ENCODE measurements at places on chromosomes 7 and 10.

DNA sequence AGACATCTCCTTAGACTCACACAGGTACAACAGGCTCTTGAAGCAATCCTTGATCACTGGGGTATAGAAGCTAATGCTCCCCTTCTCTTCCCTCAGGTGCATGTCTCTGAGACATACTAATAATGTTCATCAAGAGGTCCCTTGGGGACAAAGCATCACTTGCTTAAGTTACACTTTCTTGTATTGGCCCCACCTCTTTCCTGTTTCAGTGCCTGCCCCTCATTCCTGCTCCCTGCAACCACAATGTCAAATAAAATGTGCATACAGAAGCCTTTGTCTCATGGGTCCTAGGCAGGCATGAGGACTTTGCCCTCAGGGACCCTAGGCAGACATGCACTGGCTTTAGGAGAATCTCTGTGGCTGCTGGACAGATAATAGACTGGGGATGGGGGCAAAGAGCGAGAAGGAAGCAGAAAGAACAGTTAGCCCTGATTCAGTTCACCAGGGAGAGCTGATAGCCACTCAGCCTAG is 175.0 kb upstream of the NPY start:
- DNase-seq, result no peak

DNA sequence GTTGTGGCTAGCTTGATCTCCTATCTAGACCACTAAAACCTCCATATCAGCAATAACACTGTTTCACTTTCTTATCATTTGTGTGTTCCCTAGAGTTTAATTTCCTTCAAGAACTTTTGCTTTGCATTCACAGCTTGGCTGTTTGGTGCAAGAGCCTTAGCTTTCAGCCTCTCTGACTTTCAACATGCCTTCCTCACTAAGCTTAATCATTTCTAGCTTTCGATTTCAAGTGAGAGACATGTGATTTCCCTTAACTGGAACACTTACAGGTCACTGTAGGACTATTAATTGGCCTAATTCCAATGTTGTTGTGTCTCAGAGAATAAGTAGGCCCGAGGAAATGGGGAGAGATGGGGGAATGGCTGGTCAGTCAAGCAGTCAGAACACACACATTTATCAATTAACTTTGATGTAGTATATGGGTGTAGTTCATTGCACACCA is 10.6 kb upstream of the BPGM start:
- DNase-seq, result no peak

DNA sequence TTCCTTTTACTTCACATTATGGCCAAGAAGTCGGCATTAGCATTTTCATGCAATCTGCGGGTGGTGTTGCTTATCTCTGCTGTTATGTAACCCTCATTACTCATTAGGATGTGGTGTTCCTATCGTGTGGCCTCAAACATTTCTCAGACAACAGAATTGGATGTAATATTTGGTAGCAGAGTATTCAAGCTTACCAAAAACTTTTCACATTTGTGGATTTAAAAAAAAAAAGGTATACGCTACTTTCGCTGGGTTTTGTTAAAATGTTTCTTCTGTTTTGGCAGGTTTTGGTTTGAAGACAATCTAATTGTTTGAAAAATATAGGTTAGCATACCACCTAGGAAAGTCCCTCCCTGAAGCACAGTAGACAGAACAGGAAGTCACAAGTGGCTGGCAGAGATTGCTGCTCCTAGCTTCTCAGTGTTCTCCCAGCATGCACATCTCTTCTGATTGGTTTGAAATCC is 128.8 kb downstream of the GATA3 start:
- no peak for DNase-seq

- no peak for DNase-seq
Measured at GRCh38 chr7:20197837-20198236, 19.3 kb downstream of the MACC1 start.

GRCh38 chr10:106267591-106267990 is 896.9 kb downstream of the SORCS1 start:
- no peak for DNase-seq

- no peak for DNase-seq
Measured at GRCh38 chr10:68496072-68496471, 24.3 kb upstream of the DNA2 start.

DNA sequence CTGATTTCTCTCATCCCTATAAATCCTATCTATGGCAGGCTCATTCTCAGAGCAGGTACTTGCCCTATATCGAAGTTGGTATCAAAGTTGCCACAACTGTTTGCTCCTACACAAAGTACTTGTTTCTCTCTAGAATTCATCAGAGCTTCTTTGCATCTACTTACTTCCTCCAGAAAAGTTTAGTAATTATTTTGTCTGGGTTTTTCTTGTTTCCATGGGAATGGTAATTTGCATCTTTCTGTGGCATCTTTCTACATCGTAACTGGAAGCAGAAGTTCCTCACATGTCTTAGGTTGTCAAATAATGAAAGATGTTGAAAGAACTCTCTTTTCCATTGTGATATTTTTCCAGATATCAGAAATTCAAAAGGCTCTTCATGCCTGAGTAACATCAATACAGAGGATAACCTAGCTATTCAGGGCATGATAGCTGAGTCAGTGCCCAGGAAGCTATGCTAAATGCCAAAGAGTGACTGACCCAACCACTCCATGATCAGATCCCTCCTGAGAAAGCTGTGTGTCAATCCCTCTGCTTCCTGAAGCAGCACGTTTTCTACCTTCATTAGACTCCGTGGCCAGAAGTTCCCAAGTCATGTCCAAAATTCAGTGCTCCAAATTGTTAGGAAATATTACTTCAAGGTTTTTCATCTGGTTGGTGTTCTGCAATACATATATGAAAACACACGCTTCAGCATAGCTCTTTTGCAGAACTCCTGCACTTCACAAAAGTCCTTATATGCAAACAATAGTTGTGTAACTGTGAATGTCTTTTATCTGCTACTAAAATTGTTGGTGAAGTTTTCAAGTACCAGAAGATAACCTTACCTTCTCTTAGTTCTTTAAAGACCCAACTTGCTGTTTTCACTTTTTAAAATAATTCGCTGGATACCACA is 216.5 kb downstream of the VTI1A start:
- peak; percentile 41 for DNase-seq

- DNase-seq, result no peak
Measured at GRCh38 chr7:45146531-45147379, 10.8 kb upstream of the RAMP3 start.

DNA sequence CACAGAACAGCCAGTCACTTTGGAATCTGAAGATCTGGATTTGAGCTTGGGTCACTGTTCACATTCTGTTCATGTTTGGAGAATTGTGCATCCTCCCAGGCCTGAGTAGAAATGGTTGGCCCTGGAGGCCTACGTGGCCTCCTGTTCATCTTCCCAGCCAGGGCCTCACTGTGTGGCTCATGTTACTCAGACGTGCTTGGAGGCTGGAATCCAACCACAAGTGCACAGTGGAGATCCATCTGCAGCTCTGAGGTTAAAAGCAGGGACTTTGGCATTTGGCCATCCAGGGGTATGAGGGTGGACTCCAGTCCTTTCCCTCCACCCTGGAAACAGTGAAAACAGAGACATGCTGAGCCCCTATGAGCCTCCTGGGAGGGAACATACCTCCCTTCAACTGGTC is 709.0 kb upstream of the IGFBP3 start:
- peak; percentile 78 for DNase-seq

DNA sequence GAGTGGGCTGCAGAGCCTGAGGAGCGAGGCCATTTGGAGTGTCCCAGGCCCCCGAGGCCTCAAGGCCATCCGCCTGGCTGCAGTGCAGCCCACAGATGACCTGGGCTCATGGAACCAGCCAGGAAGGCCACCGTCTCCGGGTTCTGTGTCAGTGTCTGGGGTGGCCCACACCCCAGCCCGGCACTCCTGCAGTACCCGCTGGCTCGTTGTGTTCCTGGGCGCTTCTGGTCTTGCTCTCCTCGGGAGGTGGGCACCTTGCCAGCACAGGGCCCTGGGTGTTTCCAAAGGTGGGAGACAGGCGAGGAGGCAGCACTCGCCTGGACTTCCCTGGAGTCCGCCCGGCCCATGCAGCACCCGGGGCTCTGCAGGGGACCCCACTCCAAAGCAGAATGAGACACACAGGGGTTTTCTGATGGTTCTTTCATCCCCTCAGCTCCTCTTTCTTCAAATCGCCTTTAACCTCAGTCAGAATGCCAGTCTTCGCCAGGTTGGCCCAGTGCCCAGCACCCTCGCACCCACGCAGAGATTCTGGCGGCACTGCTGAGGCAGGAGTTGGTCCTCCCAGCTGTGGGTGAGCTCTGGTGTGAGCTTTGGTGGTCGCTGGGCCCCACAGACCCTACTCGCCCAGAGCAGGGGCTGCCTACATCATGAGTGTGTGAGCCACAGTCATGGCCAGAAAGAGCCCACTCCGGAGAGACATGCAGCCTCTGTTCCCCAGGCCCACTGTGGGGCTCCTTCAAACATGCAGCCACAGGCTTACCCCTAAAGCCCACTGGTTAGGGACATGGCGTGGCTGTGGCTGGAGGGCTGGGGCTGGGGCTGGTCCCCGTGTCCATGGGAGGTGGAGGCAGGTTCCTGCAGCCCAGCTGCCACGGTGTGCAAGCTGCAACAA is 155.7 kb downstream of the EBF3 start:
- no peak for DNase-seq

DNA sequence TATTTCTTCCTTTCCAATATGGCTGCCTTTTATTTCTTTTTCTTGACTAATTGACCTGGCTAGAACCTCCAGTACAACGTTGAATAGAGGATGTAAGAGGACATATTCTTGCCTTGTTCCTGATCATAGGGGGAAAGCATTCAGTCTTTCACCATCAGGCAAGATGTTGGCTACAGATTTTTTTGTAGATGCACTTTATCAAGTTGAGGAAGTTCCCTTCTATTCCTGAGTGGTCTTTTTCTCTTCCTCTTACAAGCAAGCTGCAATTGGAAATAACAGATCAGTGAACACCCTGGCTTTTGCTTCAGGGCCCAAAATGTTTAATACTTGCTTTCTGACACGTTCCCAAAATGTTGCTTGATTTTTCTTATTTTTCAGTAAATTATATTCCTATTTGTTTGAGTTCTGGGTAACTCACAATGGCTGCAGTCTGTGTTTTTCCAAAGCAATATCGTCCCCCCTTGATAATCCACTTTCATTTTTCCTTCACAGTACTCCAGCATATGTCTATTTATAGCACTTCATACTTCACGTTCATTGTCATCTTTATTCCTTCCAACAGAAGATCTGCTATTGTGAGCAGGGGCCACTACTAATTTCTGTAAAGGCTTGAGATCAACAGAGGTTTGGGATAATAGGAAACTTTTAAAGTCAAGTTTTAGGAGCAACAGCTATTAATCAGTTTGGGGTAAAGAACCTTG is 11.7 kb downstream of the CPEB3 start:
- no peak for DNase-seq

- DNase-seq, result peak; percentile 62
Measured at GRCh38 chr7:30789334-30789711, 18.1 kb downstream of the MINDY4 start.

Data from skeletal muscle cell (primary cell).